CD4-positive, alpha-beta T cell treated with Interferon alpha-2 for 1 hour (primary cell): ENCODE measurements at places on chromosomes 16 and 17.

GRCh38 chr16:48182979-48183537 is 27.3 kb upstream of the ABCC12 start:
- DNase-seq, result no peak

DNA sequence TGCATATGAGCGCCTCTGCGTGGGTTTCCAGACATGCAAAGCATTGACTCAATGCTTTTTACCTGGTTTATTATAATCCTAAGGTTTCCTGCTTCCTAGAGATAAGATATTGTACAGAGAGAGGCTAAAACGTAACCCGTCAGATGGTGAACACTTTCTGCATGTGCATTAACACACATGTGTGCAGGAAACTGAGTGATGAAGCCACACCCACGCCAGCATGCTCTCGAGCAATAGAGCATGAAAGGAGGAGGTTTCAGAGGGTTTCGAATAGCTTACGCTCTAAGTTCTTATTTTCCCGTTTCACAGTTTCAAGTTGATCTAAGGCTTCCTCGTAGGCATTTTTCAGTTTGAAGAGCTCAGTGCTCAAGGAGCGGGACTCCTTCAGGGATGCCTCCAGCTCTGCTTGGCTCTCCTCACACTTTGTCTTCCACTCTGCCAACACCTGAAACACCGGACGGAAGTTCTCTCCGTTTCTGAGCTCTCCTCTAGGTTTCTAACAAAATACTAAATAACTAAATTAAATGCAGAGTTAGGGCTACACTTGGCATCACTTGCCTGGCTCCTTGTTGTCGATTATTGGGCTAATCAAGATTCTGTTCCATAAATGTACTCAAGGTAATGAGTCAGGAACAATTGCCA is 23.2 kb downstream of the MYH3 start:
- no peak for DNase-seq

- no peak for DNase-seq
These were observed 2.5 kb downstream of the KRT17 start for GRCh38 chr17:41621916-41622315.

- DNase-seq, result no peak
These were observed 14.6 kb downstream of the COL1A1 start for GRCh38 chr17:50186661-50187393.

- DNase-seq, result no peak
These were observed 15.5 kb downstream of the SPNS2 start for GRCh38 chr17:4514206-4514605.

DNA sequence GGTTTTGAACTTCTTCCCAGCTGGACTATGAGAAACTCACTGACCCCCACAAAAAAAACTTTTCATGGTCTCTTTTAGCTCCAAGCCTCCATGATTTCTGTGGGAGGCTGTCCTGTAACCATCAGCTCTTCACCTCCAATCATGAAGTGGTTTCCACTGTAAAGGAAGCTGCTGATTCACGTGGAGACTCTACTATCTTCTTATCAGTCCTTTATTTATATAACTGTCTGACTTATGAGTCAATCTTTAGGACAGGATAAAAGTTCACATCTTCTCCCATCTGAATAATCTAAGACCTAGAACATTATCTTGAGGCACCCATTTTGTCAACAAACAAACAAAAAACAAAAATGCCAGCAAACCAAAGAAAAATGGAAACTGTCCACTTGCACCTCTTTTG is 409.9 kb downstream of the SLC39A11 start:
- DNase-seq, result no peak

DNA sequence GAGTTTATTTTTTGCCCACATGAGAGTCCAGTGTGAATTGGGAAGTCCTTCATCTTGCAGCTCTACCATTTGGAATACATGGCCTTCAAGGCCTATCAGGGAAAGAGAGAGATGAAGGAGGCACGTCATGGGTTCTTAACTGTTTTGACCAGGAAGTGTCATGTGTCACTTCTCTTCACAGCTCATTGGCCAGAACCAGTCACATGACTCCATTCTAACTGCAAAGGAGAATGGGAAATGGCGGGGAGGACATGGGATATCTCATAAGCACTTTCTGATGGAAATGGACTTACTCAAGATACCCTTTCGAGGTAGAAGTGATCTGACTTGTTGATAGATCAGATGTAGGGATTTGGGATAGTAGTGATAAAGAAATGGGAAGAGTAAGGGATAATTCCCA is 57.9 kb upstream of the CES5A start:
- DNase-seq, result no peak

DNA sequence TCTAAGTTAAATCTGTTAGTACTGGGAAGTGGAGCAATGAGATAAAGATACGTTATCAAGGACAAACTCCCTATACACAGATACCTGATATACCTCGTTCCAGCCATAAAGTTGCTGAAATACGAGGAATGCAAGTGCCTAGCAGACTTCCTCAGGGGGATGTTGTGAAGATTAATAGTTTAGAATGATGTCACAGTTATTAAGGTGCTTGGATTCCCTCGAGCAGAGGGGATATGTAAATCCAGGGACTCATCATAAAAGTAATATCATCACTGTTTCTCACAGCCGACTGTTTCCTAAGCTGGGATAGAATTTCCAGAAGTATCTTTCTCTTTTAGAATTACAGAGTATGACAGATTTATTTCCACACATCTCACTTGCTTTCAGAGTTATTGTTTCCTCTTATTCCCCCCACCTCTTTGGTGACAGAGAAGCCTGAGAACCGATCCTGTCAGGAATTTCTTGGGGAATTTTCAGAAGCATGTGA is 28.4 kb upstream of the ZFHX3 start:
- no peak for DNase-seq
